EH (cell line): ENCODE measurements at places on chromosomes 13 and 19.

- DNase-seq: peak; percentile 80
Observed at GRCh38 chr19:4593409-4593851, 33.9 kb upstream of the SEMA6B start.

DNA sequence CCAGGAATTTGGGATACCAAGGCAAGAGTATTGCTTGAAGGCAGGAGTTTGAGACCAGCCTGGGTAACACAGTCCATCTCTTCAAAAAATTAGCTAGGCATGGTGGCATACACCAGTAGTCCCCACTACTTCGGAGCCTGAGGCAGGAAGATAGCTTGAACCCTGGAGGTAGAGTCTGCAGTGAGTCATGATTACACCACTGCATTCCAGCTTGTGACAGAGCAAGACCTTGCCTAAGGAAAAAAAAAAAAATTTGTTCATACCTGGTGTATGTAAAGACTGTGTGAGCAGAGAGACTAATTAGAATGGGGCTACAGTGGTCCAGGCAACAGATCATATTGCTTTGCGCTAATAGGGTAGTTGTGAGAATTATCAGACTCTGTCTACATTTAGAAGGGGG lies 778.3 kb upstream of the PCDH20 start:
- DNase-seq: no peak

DNA sequence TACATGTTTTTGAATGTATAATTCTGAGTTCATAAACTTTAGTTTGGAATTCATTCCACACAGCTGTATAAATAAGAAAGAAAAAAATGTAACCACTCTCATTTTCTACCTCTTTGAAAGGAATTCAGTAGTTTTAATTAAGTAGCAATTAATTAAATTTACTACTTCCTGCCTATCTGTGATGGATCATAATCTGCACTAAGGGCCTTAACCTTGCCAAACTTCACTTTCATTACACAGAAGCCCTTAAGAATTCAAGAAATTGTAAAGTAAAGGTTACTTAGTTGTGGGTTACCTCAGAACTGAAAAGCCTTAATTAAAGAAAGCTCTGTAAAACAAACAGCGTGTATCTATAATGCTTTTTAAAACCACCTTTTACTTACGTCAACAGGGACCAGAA lies 111.9 kb upstream of the FBXL3 start:
- no peak for DNase-seq

DNA sequence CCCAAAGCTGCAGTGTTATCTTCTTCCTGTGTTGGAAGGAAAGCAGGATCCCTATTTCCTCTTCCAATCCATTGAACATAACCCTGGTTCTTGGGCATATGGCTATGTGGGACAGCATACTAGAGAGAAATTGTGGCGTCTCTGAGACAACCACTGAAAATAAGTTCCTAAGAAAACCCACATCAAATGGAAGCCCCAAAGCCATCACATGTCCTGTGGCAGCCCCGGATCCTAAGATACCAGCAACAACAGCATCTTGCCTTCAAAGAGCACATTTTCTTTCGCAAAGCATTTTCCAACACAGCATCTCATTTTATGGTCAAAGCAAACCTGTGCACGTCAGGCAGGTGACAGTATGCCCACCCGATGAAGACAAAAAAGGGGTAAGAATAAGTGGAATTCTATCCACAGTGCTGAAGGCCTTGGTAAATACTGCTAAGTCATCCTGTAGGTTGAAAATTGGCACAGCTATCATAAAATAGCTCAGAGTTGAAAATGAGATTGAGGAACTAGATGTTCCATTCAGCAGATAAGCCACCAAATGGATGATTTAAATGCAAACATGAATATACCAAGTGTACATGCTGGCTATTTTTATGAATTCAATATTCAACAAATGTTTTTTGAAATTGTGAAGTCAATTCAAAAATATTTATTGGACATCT lies 232.2 kb downstream of the DLEU7 start:
- DNase-seq: no peak

DNA sequence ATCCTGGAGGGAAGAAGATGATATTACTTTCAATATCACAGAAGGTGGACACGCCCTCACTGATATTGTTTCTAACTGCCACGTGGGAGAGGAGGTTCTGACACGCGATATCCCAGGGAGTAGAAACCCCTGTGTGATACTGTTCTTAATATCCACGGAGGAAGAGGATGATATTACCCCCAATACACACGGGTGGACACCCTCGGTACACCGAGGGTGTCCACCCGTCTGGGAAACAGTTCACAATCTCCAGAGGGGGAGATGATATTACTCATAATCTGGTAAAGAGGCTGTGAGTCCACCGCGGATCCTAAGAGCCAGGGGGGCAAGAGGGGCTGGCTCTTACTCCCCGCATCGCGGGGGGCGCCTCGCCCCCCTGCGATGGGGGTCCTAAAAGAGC lies 29.7 kb upstream of the RGCC start:
- no peak for DNase-seq

DNA sequence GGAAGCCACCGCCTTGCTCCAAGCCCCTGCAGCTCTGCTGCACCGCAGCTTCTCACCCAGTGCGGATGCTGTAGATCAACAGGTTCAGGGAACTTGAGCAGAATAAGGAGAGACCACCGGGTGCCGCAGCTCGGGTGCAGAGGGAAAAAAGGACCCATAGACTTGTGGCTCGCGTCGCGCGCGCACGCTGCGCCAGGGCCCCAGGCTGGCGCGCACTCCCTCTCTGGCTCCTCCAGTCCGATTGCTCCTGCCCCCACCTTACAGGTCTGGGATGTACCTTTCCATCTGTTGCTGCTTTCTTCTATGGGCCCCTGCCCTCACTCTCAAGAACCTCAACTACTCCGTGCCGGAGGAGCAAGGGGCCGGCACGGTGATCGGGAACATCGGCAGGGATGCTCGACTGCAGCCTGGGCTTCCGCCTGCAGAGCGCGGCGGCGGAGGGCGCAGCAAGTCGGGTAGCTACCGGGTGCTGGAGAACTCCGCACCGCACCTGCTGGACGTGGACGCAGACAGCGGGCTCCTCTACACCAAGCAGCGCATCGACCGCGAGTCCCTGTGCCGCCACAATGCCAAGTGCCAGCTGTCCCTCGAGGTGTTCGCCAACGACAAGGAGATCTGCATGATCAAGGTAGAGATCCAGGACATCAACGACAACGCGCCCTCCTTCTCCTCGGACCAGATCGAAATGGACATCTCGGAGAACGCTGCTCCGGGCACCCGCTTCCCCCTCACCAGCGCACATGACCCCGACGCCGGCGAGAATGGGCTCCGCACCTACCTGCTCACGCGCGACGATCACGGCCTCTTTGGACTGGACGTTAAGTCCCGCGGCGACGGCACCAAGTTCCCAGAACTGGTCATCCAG lies 964 bp downstream of the PCDH17 start:
- DNase-seq: no peak

DNA sequence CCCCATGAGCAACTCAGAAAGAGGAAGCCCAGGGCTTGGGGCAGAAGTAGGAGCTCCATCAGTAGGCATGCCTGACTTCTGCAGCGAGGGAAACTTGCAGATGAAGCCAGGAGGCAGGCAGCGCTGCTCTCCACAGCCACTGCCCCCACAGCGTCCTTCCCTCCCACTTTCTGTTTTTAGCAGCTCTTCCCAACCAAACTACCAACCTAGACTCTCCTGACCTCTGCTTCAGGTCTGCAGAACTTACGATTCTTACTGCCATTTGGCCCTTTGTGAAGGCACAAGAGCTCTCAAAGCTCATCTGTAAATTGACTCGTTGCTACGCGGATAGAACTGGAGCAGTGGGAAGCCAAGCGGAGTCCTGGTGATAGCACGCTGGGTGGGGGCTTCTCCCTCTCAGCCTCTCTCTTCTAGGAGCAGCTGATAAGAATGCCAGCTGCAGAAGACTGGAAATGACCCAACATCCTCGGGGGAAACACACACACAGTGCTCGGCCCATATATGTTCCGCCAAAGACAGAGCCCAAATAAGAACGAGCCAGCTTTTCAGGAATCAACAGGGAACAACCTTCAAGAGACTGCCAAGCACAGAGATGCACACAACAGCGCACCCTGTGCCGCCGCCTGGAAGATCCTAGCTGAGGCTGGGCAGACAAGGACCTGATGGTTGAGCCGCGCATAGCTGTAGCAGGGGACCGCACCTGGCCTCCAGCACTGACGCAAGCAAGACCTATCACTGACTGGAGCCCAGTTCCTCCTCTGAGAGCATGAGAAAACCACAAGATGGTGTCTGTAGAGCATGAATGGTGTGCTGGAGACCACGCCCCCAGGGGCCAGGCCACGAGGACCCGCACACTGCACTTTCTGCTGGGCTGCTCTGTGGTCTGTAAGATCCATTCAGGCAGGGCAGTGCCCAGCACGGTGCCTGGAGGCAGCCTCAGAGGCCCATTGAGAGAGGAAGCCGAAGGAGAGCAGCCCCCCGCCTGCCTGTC lies 15.9 kb upstream of the SLC35E1 start:
- peak; percentile 21 for DNase-seq

- no peak for DNase-seq
Observed at GRCh38 chr19:32012886-32013631, 332.4 kb upstream of the ZNF507 start.
